ENCODE measurements at places on chromosomes 4 and X.
A peak's percentile ranks its signal among the peaks of the same experiment; 100 is the strongest.

GRCh38 chrX:151458824-151459223 is 61.8 kb downstream of the VMA21 start:
- DNase-seq = no peak

DNA sequence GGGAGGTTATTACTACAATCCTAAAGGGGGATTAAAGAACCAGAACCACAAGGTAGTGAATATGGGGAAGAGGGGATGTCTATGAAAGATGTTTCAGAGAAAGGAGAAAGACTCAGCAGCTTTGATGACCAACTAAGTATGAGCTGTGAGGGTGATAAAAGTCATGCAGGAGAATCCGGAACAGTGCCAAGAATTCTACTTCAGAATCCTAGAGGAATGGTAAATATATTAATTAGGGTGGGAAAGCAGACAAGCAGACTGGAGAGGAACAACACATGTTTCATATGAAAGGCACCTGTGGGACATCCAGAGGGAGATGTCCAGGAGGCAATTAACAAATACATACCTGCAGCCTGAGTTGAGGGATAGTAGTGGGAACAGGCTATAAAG is 642.2 kb upstream of the DIPK2B start:
- no peak for DNase-seq

DNA sequence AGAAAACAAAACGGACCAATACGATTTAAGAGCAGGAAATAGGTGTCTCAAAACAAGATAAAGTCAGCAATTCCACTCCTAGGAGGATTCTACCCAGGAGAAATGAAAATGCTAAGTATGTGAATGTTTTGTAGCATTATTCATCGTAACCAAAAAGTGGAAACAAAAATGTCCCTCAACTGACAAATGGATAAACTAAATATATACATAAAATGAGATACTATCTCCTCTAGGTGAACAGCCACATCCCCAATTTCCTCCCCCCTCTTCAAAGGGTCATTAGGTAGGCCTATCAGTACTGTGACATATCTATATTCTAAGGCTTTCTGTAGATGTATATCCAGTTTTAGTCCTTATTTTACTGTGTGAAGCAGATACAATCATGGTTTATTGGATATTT is 18.0 kb downstream of the DDX3X start:
- DNase-seq = no peak

- DNase-seq = no peak
Measured at GRCh38 chr4:16154451-16154850, 70.6 kb upstream of the PROM1 start.

DNA sequence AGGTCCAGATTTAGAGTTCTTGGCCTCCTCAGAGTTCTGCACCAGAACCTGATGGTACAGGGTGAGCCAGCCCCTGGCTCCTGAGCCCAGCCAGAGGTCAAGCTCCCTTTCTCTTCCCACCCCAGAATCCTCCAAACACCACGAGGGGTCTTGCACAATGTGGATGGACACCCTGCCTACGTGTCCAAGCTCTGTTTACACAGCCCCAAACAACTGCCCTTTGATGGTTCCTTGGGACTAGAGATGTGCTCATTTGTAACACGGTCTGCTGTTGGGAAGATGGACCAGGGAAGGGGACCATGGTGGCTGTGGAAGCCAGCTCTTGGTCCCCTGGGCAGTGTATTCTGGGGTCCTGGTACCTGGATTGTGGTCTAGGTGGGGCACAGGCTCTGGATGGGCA is 40.0 kb upstream of the RPS6KA3 start:
- no peak for DNase-seq

- DNase-seq = no peak
Measured at GRCh38 chr4:74534936-74535335, 90.0 kb downstream of the AREG start.

DNA sequence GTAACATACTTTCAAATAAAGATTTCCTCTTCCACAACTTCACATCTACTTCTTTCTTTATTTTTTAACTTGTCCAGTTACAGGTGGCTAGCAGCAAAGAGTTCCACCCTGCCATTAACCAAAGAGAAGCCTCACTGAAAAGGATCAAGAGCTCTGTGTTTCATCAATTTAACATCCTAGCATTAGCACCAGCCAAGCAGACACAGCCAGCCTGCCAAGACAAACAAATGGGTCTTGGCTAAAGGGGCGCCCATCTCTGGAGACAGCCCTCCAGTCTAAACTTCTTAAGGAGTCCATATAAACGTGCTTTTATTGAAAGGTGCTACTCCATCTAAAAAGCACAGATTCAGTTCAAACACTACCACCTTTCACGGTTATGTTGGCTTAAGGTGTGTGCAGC is 105.3 kb downstream of the ADAMTS3 start:
- no peak for DNase-seq

DNA sequence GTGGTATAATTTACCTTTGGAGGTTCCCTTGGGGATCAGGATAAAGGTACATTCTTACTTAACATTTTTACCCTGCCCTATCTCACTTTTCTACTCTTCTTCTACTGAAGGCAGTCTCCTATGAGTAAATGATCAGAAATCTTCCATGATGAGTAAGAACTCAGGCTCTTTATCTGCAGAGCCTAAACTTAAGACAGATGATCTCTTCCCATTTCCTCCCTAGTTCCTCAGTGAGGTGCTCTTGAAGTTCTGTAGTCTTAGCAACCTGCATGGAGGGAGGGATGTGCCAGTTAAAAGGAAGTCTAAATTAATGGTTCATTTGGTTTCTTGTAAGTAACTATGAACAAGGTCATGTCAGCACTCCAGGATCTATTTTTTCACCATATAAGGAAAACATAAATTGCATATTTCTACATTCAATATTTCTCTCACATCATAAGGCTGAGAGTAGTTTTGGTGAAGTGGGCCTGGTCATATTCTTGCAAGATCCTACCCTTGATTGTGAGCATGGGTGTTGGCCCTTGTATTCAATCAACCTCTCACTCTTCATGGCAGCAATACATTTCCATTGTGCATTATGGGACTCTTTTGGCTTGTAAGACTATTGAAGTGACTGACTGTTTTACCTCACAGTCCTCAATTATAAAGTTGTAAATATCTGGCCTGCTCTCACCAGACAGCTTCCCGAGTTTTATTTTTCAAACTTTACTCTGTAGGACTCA is 295.5 kb downstream of the SLC7A11 start:
- no peak for DNase-seq

- DNase-seq = no peak
Measured at GRCh38 chr4:123435246-123436113, 38.9 kb downstream of the SPRY1 start.

GRCh38 chr4:147984778-147985138 is 252.9 kb downstream of the ARHGAP10 start:
- no peak for DNase-seq

- DNase-seq = no peak
Measured at GRCh38 chr4:151808542-151808941, 47.7 kb upstream of the GATB start.

- no peak for DNase-seq
Measured at GRCh38 chrX:108217876-108218275, 126.3 kb downstream of the ATG4A start.

- DNase-seq = no peak
Measured at GRCh38 chr4:181971411-181971810, 271.8 kb upstream of the TENM3 start.

DNA sequence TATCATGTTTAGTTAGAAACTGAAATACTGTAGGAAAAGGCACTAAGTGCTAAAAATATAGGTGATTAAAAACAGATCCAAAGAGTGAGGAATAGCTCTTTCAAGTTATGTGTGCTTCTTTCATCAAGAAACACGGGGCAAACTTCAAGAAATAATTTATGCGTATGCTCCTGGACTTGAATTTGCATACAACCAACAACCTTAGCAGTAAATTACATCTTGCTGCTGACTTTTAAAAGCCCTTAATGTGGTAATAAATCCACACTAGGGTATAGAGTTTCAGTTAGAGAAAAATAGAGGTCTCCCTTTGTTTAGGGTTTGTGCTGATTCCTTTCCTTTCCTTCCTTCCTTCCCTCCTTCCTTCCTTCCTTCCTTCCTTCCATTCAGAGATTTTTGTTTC is 94.5 kb upstream of the GC start:
- no peak for DNase-seq

GRCh38 chrX:41026702-41027078 is 58.6 kb upstream of the USP9X start:
- no peak for DNase-seq

- DNase-seq = no peak
Measured at GRCh38 chr4:119559044-119559647, 69.5 kb downstream of the PDE5A start.

GRCh38 chrX:145694048-145694447 is 123.6 kb upstream of the SLITRK2 start:
- DNase-seq = no peak

- DNase-seq = no peak
Measured at GRCh38 chr4:88418411-88418810, 38.5 kb upstream of the HERC5 start.

DNA sequence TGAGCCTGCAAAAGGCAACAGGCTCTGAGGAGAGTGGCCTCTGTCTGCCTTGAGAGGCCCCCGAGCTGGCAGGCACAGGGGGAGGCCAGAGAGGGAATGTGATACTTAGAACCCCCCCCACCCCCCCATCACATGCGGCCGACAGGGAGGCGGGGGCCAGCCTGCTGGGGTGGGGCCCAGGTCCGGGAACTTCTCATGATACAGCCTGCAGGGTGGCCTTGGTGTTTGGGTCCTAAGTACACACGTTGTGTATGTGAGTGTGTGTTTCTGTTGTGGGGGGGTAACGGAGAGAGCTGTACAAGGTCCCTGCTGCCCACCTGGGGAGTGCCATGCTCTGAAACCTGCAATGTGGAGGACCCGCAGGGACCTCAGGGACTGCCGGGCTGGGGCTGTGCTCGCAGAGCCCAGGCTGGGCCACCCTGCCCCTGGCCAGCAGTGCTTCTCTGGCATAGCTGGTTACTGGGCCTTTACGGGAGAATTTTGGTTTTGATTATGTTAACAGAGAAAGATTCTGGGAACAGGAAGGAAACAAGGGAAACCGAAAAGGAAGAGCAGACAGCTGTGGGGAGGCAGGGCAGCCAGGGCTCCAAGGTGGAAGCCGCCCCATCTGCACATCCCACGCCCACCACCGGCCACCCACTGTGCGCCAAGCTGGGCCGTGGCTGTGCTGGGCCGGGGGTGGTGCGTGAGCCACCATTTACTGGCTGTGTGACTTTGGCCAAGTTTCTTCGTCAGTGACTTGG is 19.9 kb downstream of the SH3BP2 start:
- DNase-seq = peak; percentile 31

- peak; percentile 25 for DNase-seq
Measured at GRCh38 chr4:575281-576141, 584 bp downstream of the TMEM271 start.

GRCh38 chrX:38959736-38960135 is 158.5 kb downstream of the MID1IP1 start:
- DNase-seq = no peak

DNA sequence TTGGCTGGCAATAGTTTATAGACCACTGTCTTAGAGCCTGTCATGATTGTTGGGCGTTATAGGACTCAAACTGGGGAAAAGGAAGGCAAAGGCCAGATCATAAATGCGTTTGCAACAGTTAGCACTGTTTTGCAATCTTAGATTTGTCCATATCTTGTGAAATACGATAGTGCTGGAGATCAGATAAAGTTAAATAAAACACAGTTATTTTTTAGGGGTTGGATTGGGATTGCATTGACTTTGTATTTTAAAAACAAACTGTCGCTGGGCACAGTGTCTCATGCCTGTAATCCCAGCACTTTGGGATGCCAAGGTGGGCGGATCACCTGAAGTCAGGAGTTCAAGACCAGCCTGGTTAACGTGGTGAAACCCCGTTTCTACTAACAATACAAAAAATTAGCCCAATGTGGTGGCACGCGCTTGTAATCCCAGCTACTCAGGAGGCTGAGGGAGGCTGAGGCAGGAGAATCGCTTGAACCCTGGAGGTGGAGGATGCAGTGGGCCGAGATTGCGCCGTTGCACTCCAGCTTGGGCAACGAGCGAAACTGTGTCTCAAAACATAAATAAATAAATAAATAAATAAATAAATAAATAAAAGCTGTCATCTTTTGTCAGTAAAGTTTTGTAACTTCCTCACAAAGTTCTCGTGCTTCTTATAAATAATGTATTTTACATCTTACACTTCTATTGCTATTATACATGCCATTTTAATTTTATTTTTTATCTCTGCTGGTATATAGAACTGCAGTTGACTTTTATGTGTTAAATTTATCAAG is 117.2 kb downstream of the KDM6A start:
- no peak for DNase-seq

GRCh38 chr4:98642991-98643426 is 15.4 kb downstream of the TSPAN5 start:
- no peak for DNase-seq

GRCh38 chrX:13376857-13377549 is 57.1 kb upstream of the ATXN3L start:
- no peak for DNase-seq

GRCh38 chr4:74453829-74454742 is 9.2 kb downstream of the AREG start:
- DNase-seq = no peak

DNA sequence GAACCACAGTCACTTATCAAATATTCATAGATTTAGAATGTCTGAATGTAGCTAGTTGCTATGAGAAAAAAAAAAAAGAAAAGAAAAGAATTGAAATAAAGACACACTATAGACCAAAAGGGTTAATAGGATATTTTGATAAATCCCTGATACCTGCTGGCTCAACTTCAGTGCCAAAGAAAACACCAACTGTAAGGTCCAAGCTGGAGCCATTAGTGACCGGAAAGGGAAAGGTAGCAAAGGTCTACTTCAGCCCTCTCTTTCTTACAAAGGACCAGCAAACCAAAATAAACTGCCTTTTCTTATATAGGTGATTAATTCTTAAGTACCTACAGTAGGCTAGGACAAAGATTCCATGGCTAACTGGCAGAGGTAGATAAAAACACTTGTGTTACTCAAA is 9.7 kb downstream of the CBR4 start:
- DNase-seq = no peak
